ENCODE measurements at places on chromosomes 4 and X.

DNA sequence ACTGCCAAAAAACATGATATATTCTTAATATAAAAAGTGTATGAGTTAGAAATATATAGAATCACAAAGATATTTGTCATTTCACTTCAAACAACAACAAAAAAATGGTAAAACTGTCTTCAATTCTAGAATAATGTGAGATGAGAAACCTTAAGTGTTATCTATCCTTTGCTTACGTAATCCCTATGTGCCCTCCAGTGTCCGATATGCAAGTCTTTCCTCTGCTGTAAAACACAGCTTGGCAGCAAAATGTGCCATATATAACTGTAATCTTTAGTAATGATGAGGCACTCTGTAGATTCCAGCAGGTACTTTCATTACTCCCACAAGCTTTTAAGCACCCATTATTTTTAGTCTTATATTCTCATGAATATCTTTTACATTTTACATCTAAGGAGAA lies 555.1 kb upstream of the FRG1 start:
- DNase-seq: no peak

GRCh38 chrX:45063319-45064095 lies 137.2 kb downstream of the DIPK2B start:
- no peak for DNase-seq

- no peak for DNase-seq
These were observed 158.7 kb downstream of the ZNF674 start for GRCh38 chrX:46386511-46386910.

DNA sequence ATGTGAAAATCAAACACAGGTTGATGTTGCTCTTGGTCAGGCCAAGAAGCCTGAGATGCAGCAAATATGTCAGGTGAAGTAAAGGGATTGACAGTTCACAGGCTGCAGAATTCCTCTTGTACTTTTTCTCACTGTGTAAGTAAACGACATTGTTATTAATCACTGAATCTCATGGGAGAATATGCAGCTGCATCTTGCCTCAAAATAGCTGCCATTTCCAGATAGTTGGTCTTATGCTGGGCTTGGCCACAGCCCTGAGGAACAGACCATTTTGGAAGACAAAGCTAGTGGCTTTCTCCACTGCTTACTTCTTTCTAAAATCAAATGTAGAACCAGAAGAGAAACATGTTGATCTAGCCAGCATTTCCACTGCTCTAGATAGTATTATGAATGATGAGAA lies 403.4 kb upstream of the NR3C2 start:
- no peak for DNase-seq

DNA sequence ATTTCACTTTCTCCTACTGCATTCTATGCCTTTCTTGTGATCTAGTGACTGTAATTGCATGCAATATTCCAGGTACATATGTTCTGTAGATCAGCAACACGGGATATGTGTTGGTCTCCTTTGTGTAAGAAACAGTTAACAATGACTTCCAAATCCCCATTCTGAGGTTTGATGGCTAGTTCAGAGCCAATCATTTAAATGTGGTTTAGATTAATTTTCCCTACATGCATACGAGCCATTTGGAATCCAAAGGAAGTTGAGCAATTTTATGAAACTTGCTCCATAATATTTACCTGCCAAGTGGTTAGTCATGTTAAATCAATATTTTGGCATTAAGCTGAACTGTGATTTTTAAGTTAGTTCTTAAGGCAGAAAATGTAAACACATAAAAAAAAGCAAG lies 172.8 kb upstream of the DCAF12L2 start:
- DNase-seq: no peak

DNA sequence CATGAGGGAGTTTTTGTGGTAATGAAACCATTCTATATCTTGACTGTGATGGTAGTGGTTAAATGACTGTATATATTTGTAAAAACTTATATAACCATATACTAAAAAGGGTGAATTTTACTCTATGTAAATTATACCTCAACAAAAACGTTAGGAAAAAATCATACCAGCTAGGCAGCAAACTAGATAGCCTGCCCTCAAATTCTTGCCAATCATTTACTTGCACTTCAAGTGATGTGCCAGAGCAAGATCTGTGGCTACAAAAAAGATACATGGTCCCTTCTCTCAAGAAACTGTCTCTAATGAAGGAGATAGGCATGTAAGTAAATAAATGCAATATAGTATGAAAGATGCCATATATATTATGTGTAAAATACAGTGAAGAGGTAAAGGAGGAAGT lies 10.0 kb upstream of the RNF128 start:
- DNase-seq: no peak

DNA sequence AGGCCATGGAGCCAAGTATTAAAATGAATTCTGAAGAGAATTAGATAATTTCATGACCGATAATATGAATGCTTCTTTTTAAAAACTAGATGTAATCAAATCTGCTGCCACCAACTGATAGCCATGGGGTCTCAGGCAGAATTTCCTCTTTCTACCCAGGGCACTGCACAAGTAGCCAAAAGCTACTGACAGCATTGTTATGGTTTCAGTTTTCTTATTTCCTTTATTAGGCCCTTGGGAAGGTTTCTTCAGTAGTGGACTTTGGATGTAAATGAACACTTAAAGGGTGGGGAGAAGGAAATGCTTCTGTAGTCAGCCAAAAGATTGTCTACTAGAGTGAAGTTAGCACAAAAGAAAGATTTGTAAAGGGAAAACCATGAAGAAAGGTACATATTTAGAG lies 686.0 kb downstream of the ADGRL3 start:
- DNase-seq: no peak

GRCh38 chrX:34381241-34381640 lies 249.1 kb upstream of the FAM47A start:
- no peak for DNase-seq

DNA sequence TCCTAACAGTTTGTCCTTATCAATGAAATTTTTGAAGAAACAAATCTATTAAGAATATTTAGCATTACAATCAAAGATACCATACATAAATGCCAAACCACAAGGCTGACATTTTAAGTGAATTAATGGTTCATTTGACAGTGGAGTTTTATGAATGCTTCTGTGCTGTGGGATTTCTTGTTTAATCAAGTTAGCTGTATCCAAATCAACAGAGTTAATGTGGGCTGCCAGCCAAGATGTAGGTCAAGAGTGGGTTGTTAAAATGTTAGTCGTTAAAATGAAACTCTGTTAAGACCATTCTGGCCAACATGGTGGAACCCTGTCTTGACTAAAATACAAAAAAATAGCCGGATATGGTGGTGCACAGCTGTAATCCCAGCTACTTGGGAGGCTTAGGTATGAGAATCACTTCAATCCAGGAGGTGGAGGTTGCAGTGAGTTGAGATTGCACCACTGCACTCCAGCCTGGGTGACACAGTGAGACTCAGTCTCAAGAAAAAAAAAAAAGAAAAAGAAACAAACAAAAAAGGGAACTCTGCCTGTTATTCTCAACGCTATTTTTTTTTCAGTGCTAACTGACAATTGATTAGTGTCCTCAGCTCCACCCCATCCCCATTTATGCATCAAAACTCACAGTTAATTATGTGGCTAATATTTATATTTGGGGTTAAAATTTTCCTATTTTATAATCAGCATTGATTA lies 20.2 kb downstream of the GPAT3 start:
- no peak for DNase-seq

DNA sequence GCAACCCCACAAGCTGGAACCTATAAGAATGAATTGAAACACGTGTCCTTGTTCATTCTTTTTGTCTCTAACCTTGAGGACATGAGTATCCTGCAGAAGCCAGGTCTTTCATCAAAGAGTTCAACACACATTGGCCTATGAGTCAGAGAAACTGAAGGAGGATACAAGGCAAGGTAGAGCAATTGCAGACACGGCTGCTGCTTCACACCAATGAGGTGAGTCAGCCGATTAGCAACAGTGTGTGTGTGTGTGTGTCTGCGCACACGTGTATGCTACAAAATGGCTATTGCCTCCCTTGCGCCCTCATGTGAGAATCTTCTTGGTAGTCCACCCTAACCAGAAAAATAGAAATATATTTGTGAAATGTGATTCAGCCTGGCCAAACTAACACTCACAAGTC lies 1477.7 kb upstream of the IGFBP7 start:
- no peak for DNase-seq
